ENCODE measurements at places on chromosomes 4 and X.

DNA sequence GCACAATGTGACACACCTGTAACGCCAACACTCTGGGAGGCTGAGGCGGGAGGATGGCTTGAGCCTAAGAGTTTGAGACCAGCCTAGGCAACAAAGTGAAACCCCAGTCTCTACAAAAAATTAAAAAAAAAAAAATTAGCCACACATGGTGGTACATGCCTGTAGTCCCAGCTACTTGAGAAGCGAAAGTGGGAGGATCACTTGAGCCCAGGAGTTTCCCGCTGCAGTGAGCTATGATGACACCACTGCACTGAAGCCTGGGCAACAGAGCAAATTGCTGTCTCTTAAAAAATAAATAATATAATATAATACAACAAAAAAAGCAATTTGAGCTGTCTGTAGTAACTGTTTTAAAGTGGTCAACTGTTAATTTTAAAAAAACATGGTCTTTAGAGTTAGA, 13.2 kb downstream of the SPOCK3 start:
- DNase-seq = no peak

DNA sequence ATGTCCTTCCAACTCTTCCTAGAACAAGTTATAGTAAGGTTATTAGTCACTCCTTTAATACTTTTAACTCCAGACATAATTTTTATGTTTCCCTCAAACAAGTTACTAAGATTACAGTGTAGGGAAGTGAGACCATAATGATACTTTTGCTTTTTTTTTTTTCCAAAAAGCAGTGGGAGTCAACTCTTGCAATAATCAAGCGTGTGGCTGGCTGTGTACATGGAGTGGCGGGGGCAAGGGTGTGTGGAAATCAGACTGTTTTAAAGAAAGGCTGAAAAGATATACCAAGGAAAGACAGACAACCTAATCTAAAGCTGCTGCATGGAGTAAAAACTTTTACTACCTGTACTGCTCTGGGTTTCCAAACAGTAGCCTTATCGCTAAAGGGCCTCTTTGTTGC, 4.1 kb downstream of the NOA1 start:
- no peak for DNase-seq

- no peak for DNase-seq
These were observed 102.3 kb downstream of the PSAPL1 start for GRCh38 chr4:7332216-7333023.

- DNase-seq = no peak
These were observed 10.1 kb upstream of the FGG start for GRCh38 chr4:154622598-154622997.

DNA sequence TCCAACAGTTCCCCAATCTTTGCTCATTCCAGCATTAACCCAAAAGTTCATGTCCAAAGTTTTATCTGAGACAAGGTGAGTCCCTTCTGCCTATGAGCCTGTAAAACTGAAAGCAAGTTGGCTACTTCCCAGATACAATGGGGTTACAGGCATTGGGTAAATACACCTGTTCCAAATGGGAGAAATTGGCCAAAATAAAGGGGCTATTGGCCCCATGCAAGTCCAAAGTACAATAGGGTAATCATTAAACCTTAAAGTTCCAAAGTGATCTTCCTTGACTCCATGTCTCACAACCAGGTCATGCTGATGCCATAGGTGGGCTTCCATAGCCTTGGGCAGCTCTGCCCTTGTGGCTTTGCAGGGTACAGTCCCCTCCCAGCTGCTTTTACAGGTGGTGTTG, 511.7 kb upstream of the KLHL4 start:
- DNase-seq = no peak

GRCh38 chr4:7687796-7688195, 251.9 kb downstream of the AFAP1 start:
- no peak for DNase-seq

- DNase-seq = no peak
These were observed 23.9 kb upstream of the RNF212 start for GRCh38 chr4:1137063-1137776.

- DNase-seq = no peak
These were observed 1393.4 kb upstream of the PCDH7 start for GRCh38 chr4:29326816-29327215.

DNA sequence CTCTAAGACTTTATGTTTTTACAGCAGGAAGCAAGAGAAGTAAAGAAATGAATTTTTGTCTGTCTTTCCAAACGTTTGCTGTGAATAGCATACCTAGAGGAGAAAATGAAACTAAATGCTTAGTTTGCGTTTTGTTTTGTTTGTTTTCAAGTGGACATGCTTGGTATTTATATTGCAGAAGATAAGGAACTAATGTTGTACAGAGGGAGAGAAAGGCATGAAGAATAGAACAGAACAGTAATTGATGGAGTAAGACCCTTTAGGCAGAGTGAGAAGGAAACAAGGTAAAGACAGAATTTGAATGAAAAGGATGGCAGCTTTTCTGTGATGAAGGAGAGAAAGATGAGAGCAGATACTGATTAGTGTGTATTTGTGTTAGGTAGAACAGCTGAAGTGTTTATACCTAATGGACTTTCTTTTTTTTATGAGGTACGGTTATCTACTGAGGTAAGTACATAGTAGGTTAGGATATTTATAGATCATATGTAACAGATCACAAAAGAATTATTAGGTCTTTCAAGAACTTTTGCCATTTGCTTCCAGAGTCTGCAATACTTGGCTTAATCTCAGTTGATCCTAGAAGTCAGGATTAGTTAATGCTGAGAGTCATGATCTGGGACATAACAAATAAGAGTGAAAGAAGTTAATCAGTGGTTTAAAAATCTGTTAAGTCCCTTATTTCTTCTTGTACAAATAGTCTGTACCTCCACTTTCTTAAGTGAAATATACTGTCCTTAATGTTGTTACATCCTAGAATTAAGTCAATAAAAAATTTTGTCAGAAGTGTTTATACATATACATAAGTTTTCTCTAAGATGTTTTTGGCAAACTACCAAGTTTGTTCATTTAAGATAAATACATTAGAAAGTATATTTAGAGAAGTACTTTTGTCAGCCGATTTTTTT, 36.8 kb downstream of the FABP2 start:
- no peak for DNase-seq

DNA sequence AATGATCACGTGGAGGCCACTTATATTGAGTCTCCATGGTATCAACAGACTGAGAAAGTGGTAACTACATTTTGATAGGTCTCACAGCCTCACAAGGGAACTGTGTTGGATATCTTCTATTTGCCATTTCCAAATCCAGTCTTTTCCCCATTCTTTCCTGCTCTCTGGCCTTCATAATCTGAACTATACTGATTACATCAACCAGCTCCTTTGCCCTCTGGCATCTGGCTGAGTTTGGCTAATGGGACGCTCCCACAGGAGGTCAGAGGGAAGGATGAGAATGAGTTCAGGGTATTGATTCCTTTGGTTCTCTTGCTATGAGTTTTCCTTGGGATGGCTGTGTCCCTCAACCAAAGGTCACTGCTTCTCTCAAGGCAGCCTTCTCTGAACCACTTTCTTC, 152.6 kb downstream of the RTL9 start:
- DNase-seq = no peak

DNA sequence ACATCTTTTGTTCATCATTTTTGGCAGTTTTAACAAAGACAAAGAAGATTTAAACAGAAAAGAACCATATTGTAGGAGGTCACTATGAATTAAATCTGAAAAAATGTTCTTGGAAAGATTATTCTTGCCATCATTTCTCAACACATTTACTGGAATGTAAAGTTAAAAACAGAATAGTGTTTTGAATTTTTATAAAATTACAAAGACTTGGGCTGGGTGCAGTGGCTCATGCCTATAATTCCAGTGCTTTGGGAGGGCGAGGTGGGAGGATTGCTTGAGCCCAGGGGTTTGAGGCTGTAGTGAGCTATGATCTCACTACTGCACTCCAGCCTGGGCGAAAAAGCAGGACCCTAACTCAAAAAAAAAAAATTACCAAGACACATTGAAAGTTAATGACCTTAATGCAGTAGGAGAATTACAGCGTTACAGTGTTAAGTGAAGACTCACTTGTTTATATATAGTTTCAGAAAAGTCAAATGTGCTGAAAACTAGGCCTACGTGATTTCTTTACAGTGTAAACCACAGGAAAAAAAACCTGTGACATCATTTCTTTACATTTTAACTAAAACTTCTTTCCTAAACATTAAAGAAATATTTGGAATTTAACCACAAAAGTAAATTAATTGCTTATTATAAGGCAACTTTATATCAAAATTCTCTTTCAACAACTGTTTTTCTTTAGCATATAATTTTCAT, 7.9 kb downstream of the FAM13A start:
- DNase-seq = no peak

DNA sequence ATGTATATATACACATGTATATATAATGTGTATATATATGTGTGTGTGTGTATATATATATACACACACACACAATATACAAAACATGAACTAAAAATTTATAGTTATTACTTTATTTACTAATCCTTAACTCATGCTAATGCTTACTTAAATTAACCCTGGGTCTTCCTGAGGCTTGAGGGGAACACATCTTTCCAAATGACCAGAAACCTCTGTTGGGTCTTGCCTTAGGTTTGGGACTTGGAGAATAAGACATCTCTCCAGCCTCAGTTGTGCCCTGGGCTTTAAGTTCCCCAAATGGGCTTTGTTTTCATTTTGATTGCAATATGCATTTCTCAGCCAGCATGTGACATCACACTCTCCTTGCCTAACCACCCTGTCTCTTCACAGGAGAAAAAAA, 7.7 kb downstream of the GEMIN8 start:
- no peak for DNase-seq

DNA sequence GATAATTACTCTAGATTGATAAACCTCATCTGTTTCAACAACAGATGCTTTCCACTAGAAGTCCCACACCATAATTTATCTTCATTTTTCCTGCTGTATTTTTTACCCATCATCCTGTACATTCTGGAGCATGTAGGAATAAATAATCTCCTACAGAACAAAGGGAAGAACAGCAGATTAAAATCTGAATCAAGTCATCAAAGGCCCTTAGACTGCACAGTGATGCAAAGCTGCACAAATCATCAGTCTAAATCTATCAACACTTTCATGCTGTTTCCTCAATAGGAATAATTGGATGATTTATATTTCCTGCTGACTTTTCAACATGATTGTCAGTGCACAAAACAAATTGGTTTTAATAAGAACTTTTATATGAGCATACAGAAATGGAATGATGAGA, 1143.9 kb downstream of the STIM2 start:
- no peak for DNase-seq

Data from LNCaP clone FGC (cell line).